ENCODE measurements at places on chromosomes 2 and 18.

DNA sequence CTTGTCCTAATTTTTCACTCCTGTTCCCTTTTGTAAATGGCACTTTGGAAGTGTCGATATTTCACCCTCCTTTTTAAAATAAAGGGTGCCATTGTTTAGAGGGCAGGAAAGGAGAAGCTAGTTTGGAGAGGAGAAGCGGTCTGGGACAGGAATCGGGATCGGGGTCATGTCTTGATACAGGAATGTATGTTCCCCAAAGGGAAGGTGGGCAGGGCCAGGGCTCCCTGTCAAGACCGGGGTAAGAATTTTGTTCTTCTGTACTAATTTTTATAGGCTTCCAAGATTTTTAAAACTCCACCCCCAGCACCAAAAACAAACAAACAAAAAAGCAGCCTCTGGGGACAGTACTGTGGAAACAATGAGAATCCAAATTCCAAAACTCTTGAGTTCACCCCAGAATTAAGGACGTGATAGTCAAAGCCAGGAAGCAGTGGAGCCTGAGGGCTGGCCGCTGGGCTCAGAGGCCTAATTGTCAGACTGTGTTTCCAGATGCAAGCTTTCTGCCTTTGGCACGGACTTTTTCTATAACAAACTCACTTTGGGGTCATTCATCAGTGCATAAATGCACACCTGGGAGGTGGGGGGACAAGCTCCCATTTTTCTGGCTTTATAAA, 250.4 kb upstream of the SIX2 start:
- no peak for DNase-seq

- no peak for DNase-seq
Observed at GRCh38 chr2:211881449-211881848, 657.2 kb downstream of the ERBB4 start.

GRCh38 chr2:53129851-53130250, 637.8 kb upstream of the CHAC2 start:
- DNase-seq, result no peak

DNA sequence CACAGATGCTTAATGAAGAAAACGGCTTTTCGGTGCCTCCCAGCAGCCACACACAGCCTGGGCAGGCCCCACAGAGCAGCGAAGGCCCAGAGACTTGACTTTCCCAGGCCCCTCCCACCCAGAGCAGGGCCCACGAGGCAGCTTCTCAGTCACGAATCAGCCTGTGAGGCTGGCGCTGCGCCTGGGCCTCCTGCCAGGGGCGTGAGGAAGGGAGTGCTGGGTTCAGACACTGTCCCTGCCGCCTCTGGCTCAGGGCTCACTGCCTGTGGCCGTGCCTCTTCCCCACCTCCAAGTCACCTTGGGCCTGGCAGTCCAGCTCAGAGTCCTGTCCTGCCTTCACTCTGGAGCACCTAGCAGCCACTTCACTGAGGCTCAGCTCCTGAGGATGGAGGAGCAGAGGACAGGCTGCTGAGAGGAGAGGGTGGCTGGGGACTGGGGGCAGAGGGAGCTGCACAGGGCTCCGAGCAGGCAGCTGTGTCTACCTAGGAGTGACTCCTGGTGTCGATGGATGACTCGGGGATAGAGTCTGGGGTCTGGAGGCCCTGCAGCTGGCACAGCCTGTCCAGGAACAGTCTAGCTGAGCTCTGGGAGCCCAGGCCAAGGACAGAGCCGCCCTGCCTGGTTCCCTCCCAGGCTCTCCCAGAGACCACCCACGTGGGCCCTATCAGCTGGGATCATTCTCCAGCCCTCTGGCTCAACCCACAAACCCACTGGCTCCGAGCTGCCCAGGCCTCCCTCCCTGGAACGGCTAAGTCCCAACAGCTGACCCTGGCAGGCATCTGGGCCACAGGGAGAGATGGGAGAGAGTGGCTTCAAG, 36.4 kb upstream of the FOSL2 start:
- DNase-seq, result peak; percentile 15

GRCh38 chr18:79944126-79944731, 7.2 kb downstream of the SLC66A2 start:
- DNase-seq, result peak; percentile 24

- no peak for DNase-seq
Observed at GRCh38 chr18:48771641-48772375, 179.0 kb downstream of the SMAD7 start.

- DNase-seq, result no peak
Observed at GRCh38 chr18:13661779-13662256, 64.5 kb downstream of the FAM210A start.

DNA sequence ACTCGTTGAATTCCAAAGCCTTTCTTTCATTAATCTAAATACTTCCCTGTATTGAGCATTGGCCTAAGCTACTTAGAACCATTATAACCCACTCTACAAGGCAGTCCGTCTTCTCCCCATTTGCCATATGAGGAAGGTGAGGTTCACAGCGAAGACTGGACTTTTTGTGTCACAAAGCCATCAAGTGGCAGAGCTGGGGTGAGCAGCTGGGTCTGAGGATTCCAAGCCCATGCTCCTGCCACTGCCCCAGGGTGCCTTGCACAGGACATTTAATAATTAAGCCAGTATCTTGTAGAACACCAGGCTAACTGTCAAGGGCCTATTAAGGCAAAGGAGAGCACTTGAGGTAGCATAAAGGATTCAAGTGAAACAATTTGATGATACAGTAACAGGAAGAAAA, 68.8 kb upstream of the ZNF397 start:
- DNase-seq, result no peak

DNA sequence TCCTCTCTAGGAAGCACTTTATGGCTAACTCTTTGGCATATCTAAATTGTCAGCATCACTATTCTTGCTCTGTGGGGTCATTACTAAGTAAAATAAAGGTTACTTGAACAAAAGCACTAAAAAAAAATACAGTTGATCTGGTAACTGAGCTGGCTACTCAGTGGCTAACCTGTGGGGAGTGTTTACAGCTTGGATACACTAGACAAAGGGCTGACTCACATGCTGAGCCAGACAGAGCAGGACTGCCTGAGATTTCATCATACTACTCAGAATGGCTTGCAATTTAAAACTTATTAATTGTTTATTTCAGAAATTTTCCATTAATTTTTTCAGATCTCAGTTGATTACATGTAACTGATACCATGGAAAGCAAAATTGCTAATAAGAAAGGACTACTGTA, 1690.4 kb upstream of the SLC39A10 start:
- peak; percentile 41 for DNase-seq

DNA sequence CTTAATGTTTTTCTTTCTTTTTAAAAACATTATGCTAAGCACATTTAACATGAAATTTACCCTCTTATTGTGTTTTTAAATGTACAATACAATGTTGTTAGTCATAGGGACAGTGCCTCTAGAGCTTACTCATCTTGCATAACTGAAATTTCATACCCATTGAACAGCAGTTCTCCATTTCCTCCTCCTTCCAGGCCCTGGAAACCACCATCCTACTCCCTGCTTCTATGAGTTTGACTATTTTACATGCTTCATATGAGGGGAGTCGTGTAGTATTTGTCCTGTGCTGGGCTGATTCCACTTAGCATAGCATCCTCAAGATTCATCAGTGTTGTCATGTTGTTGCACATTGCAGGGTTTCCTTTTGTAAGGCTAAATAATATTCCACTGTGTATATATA, 92.6 kb downstream of the SPATS2L start:
- DNase-seq, result no peak

DNA sequence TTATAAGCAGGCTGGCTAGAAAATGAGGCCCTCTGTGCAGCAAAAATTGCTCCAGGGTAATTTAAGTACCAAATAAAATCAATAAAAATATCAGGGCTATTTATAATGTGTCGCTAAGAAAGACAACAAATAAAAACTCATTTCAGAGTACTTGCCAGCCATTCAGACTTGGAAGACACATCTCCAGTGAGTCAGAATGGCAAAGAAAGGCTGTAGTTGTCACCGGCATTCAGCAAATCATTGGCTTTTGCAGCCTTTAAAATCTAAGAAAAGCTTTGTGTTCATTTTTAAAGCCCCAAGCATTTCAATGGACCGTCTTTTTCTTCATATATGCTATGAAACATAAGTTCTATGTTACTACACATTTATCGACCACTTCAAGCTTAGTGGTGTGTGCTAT, 141.1 kb upstream of the HNMT start:
- DNase-seq, result no peak

- no peak for DNase-seq
Observed at GRCh38 chr2:146246002-146246735, 1598.7 kb upstream of the ACVR2A start.

DNA sequence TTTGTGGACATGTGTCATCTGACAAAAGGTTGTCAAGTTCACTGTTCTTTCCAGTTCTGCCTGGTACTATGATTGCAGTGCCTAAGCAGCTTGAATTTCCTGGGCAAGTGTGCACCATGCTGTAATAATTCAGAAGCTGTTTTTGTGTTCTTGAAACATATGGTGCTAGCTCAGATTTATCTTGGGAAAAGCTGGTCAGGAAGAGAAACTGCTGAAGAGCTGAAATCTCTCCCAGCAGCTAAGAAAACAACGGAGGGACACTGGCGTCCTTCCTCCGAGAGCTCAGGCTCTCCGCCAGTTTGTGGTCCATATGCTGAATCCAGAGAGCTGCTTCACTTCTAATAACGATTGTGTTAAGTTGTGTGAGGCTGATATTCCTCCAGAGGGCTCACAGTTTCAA, 642.0 kb downstream of the DPP10 start:
- DNase-seq, result no peak

DNA sequence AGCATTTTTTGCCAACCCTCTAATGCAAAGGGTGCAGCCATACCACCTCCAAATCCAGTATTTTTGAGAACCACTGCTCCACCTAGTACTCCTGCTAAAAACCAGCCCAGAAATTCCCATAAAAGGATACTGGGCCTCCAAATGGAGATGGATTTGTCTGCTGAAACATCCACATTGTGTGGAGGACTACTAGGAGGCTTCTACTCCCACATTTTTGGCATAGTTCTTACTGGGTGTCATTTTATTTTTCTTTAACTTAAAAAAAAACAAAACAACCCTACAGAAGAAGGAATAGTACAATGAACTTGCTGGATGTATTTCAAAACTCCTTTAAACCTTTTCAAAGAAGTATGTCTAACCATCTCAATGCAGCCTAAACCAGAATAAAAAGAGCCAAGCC, 219.2 kb downstream of the SRBD1 start:
- DNase-seq, result no peak

- peak; percentile 61 for DNase-seq
Observed at GRCh38 chr2:73297151-73297559, 3.8 kb upstream of the EGR4 start.

DNA sequence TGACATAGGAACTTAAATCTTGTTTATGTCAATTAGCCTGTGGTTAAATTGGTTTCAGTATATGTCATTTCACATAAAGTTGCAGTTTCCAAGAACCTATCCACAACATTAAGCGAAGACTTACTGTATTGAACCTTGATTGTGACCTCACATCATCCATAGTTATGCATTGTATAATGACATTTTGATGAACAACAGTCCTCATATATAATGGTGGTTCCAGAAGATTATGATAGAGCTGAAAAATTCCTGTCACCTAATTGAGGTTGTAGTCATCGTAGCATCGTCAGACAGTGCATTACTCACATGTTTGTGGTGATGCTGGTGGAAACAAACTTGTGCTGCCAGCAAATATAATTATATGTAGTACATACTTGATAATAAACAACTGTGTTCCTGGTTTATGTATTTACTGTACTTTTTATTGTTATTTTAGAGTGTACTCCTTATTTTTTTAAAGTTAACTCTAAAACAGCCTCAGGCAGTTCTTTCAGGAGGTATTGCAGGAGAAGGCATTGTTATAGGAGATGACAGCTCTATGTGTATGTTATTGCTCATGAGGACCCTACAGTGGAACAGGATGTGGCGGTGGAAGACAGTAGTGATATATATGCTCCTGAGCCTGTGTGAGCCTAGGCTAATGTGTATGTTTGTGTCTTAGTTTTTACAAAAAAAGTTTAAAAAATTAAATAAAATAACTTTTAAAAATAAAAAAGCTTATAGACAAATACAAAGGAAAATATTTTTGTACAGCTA, 56.6 kb downstream of the UBE2E3 start:
- DNase-seq, result no peak

- no peak for DNase-seq
Observed at GRCh38 chr2:237141571-237142051, 55.9 kb downstream of the COPS8 start.

- DNase-seq, result no peak
Observed at GRCh38 chr18:6493194-6493593, 78.5 kb upstream of the L3MBTL4 start.

- peak; percentile 89 for DNase-seq
Observed at GRCh38 chr2:155733091-155733853, 599.2 kb downstream of the NR4A2 start.

GRCh38 chr2:8882094-8882493, 44.7 kb upstream of the KIDINS220 start:
- DNase-seq, result peak; percentile 21

DNA sequence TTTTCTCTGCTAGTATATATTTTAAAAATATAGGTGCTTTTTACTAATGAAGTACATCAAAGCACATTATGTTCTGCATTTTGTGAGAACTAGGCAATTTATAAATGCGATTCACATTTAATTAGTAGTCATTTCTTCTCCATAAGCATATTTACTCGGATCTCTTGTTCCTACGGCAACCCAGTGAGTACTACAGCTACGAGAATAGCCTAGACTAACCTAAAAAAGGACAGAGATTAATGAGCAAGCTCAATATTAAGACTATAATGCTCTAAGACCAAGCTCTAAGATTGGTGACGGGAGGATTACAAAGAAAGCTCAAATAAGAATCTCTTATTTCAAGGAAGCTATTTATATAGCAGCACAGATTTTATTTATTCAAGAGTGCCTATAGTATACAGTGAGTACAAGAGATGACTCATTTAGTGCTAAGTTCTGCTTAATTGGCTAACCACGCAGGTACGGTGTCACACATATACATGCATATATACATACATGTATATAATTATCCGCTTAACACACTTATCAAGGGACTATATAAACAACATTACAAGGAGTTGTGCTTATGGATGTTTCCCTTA, 364.7 kb downstream of the GPD2 start:
- peak; percentile 47 for DNase-seq

- DNase-seq, result no peak
Observed at GRCh38 chr2:8965216-8965969, 38.1 kb downstream of the MBOAT2 start.

DNA sequence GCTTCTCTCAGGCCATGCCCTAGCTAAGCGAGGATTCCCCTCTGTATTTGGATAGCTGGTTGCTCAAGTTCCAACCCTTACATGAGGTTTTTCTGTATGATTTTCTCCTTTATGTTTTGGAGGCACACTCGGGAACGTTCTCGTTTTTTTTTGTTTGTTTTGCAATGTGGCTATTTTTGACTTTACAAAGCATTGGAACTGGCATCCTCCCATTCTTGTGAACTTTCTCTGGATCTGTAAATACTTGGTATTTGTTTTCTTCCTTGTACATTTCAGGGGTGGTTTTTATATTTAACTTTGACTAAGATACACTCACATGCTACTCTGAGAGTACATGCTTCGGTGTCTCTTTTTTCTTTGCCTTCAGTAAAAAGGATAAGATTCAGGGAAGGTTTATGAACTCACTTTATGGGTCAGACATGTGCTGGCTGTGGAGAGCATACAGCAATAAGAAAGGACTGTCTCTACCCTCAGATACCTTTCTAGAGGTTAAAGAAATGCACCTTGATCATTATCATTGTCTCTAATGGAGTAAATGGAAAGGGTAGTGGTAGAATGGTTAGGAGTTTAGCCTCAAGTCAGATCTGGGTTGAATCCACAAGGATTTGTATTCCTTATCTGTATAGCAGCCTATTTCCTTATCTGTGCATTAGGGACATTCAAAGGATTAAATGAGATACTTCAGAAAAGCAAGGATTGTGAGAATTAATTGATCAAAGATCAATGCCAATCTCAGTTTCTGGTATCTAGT, 61.9 kb downstream of the MEIS1 start:
- no peak for DNase-seq

Measured in NCI-H146 (cell line).